Activated CD8-positive, alpha-beta memory T cell treated with anti-CD3 and anti-CD28 coated beads for 4 hours (primary cell): ENCODE measurements at places on chromosomes 5 and 9.

DNA sequence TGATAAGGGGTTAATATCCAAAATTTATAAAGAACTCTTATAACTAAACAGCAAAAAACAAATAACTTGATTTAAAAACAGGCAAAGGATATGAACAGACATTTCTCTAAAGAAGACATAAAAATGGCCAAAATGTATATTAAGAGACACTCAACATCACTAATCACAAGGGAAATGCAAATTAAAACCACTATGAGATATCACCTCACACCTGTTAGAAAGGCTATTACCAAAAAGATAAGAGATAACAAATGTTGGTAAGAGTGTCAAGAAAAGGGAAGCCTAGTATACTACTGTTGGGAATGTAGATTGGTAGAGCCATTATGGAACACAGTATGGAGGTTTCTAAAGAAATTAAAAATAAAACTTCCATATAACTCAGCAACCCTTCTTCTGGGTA, 19.4 kb upstream of the SH3TC2 start:
- DNase-seq, result no peak

- no peak for DNase-seq
Measured at GRCh38 chr5:121982893-121983285, 21.1 kb downstream of the SRFBP1 start.

- DNase-seq, result no peak
Measured at GRCh38 chr5:88663793-88664216, 219.2 kb downstream of the MEF2C start.

DNA sequence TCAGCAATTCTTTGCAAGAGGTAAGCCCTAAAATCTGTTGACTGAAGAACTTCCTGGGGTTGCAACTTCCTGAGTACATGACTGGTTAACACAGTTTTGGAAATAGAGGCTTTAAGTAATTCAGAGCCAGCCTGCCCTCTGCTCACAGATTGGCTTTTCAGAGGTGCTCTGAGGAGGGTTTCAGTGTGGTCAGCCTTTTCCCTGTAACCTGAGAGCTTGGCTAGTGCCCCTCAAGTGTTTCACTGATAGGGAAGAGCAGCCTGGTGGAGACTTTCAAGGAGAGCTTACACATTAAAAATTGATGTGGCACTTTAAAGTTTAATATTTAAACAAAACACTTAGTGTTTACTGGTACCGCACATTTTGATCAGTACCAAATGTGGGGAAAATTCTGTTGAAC, 56.7 kb upstream of the FOXB2 start:
- no peak for DNase-seq

DNA sequence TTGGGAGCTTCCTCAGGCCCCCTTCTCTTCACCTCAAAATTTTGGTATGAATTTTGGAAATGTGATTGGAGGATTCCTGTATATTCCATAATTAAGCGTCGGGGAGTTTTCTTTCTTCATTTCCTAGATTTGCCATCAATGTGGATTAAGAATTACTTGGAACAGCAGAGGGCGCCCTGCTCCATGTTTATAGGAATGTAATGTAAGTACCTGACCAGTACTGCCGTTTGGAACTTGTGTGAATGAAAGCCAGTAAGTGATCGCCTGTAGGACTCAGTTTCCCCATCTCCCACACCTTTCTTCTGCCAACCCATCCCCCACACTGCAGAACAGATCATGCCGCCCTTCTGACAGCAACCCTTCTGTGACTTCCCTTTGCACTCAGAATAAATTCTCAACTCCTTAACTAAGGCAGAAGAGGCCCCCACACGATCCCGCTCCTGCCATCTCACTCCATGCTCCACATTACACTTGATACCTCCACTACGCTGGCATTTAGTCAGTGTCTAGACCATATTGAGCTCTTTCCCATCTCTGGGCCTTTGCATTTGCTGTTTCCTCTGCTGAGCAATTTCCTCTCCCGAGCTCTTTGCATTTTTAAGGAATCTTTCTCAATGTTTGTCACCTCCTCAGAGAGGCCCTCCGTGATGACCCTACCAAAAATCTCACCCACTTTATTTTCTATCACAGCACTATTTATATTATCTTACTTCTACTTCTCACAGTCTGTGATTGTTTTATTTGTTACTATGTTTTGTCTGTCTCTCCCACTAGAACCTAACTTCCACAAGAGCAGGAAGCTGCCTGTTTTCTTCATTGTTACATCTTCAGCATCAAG, 79.5 kb upstream of the HTR4 start:
- peak; percentile 44 for DNase-seq

GRCh38 chr5:124801551-124801950, 55.1 kb upstream of the ZNF608 start:
- DNase-seq, result no peak

DNA sequence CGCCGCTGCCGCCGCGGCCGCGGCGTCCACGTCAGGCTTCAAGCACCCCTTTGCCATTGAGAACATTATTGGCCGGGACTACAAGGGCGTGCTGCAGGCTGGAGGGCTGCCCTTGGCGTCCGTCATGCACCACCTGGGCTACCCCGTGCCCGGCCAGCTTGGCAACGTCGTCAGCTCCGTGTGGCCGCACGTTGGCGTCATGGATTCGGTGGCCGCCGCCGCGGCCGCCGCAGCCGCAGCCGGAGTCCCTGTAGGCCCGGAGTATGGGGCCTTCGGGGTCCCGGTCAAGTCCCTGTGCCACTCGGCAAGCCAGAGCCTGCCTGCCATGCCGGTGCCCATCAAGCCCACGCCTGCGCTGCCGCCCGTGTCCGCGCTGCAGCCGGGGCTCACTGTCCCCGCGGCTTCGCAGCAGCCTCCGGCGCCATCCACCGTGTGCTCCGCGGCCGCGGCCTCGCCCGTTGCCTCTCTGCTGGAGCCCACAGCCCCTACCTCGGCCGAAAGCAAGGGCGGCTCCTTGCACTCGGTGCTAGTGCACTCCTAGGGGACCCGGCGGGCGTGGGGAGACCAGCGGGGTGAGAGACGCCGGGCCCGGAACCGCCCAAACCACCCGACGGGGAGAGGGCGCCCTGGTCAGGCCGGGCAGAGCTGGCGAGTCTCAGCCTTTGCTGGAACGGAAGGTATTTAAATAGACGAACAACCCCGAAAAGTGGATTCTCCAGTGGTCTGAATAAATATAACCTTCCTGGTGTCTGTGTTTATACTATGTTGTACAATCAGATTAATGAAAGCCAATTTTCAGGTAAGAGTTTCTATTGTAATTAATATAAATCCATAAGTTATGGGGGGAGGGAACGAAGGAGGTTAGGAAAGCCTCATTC, 1.2 kb downstream of the FOXB2 start:
- no peak for DNase-seq
